Stimulated activated CD4-positive, alpha-beta T cell treated with anti-CD3 and anti-CD28 coated beads, Interleukin-4, amount 100 ng/mL, for 4 hours (primary cell): ENCODE measurements at places on chromosomes 3 and 15.

DNA sequence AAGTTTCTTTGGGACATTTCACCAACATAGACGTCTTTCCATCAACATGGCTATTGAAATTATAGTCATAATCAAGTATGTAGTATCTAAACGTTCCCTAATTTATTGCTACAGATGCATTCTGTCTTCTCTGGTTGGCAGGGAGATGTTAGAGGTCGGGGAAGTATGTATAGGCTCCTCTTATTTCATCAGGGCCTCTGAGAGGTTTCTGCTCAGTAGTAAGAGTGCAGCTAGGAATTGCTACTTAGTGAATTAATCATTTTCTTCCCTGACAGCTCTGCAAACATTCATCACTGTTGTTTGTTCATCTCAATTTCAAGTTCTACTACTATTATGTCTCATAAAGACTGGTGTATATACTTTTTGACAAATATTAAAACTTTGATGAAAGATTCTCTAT is 309.7 kb upstream of the NR2F2 start:
- DNase-seq, result no peak

DNA sequence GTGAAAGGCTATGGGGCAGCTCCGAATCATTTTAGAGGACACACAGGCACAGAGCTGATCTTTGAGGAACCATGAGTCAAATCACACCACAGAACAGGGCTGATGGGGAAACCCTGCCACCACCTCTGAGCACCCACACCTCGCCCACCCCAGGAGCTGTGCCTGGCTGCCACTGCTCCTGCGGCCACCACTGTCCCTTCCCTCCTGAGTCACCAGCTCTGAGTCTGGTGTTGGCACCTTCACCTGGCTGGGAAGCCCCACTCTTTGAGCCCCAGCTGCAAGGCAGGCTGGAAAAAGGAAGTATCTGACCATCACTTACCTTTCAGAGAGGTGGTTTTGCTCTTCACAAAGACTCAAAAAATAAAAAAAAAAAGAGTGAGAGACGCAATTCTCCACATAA is 63.6 kb upstream of the MEF2A start:
- DNase-seq, result no peak

- peak; percentile 25 for DNase-seq
Measured at GRCh38 chr15:90603893-90604292, 74.2 kb downstream of the CRTC3 start.

DNA sequence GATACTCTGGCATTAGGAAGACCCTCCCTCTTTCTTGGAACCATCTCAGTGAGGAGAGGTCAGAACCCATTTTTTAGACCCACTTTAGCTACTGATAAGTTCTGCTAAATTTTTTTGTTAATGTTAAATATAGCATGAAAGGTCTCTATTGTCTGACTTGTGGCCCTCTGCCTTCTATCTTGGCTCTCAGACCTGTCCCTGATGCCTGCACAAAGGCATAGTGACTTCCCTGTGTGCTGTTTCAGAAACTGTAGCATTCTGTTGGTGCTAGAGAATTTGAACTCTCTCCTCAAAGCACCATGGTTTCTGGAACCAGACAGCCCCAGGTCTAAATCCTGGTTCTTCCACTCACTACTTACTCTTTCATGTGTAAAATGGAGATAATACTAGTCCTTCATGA is 15.4 kb downstream of the MAPKBP1 start:
- no peak for DNase-seq

- no peak for DNase-seq
Measured at GRCh38 chr15:92011611-92012367, 158.3 kb downstream of the SLCO3A1 start.

GRCh38 chr3:10524270-10524669 is 18.9 kb upstream of the ATP2B2 start:
- DNase-seq, result no peak

DNA sequence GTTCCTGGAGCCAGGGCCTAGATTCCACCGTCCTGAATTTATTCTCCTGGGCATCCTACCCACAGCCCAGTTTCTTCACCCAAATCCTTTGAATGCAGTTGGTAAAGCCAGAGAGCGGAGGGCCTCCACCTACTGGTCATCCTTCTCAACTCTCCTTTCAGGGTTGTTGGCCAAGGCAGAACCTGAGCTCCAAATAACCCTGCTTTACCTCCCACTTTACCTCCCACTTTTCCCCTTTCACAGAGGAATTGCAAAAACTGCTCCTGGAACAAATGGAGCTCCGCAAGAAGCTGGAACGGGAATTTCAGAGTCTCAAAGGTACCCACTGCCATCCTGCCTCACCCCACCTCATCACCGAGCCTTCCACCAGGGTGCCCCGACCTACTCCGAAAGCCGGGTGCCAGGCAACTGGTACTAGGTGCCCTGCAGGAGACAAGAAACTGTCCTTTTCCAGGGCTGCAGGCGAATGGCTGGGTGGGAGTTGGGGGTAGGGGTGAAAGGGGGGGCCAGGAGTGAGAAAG is 6.8 kb downstream of the SKOR1 start:
- DNase-seq, result no peak

GRCh38 chr3:64133272-64133671 is 92.0 kb downstream of the PRICKLE2 start:
- DNase-seq, result no peak

DNA sequence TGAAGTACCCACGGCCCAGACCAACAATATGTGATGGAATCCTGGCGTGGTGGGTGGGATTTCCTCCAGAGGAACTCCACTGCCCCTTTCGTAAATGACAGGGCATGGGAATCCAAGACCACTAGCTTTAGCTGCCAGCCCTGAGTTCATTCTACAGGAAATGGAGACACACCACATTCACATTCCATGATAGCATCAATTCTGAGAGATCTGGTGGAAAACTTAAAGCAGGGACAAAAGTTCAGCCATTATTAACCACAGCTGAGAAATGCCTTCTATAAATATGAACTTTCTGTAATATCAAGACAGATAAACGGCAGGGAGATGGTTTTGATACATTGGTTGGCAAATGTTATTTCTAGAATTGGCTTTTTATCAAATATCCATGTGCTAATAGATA is 98.2 kb downstream of the FBN1 start:
- no peak for DNase-seq

DNA sequence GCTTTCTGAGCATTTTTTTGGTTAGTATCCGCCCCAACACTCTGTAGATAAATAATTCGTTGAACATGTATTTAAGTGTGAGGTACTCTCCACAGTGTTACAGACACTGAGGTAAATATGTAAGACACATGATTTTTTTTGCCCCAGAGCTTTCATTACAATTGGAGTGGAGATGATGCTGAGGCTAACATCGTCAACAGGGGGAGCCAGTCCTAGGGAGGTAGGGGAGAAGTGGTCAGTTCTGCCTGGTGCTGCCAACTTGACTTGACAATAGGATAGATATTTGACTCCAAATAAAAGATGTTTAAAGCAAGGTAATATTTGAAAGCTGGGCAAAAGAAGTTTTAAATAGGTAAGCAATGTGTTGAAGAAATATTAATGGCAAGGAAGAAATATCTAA is 295.7 kb downstream of the UNC13C start:
- DNase-seq, result no peak

DNA sequence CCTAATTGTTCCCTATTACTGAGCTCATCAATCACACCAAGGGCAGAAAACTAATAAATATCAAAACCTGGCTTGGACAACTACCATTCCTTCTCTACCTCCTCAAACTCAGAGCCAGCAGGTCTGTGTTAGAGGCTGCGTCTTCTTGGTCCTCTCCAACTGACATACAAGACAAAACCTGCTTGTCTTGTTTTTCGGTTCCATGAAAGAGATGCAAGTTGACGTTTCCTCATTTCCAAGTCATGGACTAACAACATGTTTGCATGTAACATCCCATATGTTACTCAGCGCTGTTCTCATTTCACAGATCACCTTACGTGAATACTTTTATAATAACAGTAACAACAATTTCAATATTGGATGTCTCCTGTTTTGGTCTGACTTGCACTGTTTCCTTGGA is 110.9 kb downstream of the LMLN start:
- no peak for DNase-seq

DNA sequence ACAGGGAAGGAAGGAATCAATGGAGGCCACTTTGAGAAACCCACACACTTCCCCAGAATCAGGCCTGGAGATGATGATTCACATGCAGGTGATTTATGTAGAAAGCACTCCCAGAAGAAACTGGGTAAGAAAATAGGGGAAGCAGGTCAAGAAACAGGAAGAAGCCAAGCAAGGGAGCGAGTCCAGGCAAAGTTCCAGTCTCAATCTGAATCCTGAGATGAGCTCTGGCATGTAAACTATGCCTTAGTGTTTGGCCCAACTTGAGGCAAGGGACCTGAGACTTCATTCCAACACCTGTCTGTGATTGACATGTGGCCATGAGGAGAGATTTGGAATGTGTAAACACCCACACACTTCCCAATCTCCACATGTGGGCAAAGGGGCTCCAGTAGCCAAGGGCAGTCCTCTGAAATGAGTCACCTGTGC is 61.6 kb upstream of the CTNNB1 start:
- DNase-seq, result no peak

DNA sequence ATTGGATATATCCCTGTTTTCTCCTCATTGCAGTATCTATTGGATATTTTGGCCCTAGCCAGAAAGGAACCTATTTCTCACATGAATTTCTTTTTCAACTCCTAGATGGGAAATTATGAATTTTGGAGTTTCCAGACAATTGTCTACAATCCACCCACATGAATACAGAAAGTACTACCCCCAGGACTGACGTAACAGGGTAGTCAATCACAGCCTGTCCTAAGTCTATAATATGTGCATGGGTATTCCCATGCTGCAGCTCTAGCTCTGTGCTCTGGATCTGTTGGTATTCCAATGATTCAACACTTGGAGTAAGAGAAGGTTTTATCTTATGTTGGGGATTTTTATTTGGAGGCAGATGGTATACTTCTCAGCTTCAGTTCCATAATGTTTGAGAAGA is 393.1 kb upstream of the ARRDC4 start:
- no peak for DNase-seq
